ENCODE measurements at places on chromosomes 16 and 17.
A peak's percentile ranks its signal among the peaks of the same experiment; 100 is the strongest.

DNA sequence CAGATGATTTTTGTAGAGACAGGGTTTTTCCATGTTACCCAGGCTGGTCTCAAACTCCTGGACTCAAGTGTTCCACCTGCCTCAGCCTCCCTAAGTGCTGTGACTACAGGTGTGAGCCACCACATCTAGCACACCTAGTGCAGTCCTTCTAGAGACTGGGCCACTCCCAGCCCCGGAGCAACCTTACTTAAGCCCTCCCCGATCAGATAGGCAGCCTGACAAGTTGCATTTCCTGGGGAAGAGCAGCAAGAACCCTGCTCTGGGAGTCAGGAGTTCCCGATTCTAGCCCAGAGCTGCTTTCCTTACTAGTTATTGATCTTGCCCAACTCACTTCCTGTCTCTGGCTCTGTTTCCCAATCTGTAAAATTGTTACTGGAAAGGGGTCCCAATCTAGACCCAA lies 7.0 kb upstream of the NAGLU start:
- no peak for DNase-seq
- H3K4me3 ChIP-seq = no peak overlapping the region
- H3K27ac ChIP-seq = no peak overlapping the region
- H3K27me3 ChIP-seq = no peaks in the 10 kb centered on the region

- peak overlapping the region; percentile 96 for H3K27ac ChIP-seq
- H3K27me3 ChIP-seq = no peaks in the 10 kb centered on the region
- H3K36me3 ChIP-seq = peaks cover 18% of the 10 kb centered on the region
- peak overlapping the region; percentile 68 for H3K4me3 ChIP-seq
- H3K4me1 ChIP-seq = peaks cover 40% of the 10 kb centered on the region
- peak; percentile 86 for DNase-seq
Measured at GRCh38 chr17:28744972-28745785, 1.4 kb downstream of the TRAF4 start.

- H3K27ac ChIP-seq = no peak overlapping the region
- DNase-seq = no peak
- no peaks in the 10 kb centered on the region for H3K36me3 ChIP-seq
- no peak overlapping the region for H3K4me3 ChIP-seq
Measured at GRCh38 chr16:27164352-27164751, 39.0 kb upstream of the KDM8 start.

GRCh38 chr16:13077816-13078215 lies 176.4 kb downstream of the SHISA9 start:
- no peak for DNase-seq
- H3K4me1 ChIP-seq = no peaks in the 10 kb centered on the region
- H3K27me3 ChIP-seq = no peaks in the 10 kb centered on the region
- no peak overlapping the region for H3K4me3 ChIP-seq
- no peaks in the 10 kb centered on the region for H3K36me3 ChIP-seq

DNA sequence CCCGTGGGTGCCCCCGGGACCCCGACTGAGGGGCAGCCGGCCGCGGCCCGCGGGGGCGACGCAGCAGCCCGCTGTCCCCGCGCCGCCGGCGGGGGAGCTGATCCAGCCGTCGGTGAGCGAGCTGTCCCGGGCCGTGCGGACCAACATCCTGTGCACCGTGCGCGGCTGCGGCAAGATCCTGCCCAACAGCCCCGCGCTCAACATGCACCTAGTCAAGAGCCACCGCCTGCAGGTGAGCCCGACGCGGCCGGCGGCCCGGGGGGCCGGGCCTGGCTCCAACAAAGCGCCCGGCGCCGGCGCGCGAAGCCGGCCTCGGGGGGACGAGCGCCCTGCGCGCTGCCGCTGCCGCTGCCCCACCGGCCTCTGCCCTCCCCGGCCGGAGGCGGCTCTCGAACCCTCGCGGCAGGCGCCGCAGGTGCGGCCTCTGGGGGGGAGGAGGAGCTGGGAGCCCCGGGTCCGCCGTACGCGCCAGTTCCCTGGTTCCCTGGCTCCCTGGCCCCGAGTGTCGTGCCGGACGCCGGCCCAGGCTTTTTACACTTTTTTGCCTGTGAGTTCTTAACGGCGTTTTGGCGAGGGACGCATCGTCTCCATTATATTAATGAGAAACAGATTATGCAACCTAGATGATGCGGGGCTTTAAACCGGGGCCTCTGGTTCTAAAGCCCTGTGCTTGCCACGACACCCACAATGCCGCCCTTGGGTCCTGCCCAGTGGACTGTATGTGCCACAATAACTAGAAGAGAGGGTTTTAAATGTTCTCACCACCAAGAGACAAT lies 521 bp downstream of the ATMIN start:
- no peaks in the 10 kb centered on the region for H3K27me3 ChIP-seq
- H3K27ac ChIP-seq = peak overlapping the region; percentile 68
- DNase-seq = peak; percentile 48
- peak overlapping the region; percentile 69 for H3K4me3 ChIP-seq

GRCh38 chr16:86396901-86397311 lies 113.4 kb upstream of the FOXF1 start:
- no peak overlapping the region for H3K4me3 ChIP-seq
- DNase-seq = no peak
- no peaks in the 10 kb centered on the region for H3K27me3 ChIP-seq
- no peaks in the 10 kb centered on the region for H3K36me3 ChIP-seq
- no peak overlapping the region for H3K27ac ChIP-seq

DNA sequence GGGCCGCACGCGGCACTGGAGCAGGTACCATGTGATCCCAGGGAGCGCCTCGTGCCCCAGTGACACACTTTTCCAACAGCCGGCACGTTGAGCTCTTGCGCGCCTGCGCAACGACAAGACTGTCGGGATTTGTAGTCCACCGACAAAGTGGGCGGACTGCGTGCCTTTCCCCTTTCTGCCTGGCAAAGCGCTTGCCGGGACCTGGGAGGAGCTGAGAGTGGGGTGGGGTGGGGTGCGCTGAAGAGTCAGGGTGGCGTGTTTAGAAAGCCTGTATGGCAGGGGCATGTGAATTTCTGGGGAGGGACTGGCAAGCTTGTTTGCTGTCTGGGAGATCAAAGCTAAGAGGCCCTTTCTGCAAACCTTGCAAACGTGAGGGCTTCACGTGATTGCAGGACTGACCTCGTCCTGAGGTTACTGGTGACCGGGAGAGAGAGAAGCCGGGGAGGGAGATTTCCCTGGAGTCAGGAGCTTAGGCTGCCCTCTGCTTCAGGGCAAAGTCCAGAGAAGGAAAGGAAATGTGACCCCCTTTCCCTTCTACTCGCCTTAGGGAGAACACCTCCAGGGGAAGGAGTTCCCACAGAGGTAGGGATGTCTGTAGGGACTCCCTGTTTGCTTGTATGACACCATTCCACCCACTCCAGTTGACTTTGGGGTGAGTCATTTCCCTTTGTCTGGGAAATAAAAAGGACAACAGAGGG lies 429 bp upstream of the NR1D1 start:
- peak overlapping the region; percentile 59 for H3K4me3 ChIP-seq
- H3K36me3 ChIP-seq = no peaks in the 10 kb centered on the region
- H3K4me1 ChIP-seq = peaks cover 44% of the 10 kb centered on the region
- peak overlapping the region; percentile 92 for H3K27ac ChIP-seq
- peak; percentile 99 for DNase-seq

- H3K27ac ChIP-seq = no peak overlapping the region
- no peaks in the 10 kb centered on the region for H3K4me1 ChIP-seq
- H3K36me3 ChIP-seq = no peaks in the 10 kb centered on the region
- H3K27me3 ChIP-seq = no peaks in the 10 kb centered on the region
- H3K4me3 ChIP-seq = no peak overlapping the region
- no peak for DNase-seq
Measured at GRCh38 chr17:44651228-44651627, 5.0 kb upstream of the MEIOC start.

DNA sequence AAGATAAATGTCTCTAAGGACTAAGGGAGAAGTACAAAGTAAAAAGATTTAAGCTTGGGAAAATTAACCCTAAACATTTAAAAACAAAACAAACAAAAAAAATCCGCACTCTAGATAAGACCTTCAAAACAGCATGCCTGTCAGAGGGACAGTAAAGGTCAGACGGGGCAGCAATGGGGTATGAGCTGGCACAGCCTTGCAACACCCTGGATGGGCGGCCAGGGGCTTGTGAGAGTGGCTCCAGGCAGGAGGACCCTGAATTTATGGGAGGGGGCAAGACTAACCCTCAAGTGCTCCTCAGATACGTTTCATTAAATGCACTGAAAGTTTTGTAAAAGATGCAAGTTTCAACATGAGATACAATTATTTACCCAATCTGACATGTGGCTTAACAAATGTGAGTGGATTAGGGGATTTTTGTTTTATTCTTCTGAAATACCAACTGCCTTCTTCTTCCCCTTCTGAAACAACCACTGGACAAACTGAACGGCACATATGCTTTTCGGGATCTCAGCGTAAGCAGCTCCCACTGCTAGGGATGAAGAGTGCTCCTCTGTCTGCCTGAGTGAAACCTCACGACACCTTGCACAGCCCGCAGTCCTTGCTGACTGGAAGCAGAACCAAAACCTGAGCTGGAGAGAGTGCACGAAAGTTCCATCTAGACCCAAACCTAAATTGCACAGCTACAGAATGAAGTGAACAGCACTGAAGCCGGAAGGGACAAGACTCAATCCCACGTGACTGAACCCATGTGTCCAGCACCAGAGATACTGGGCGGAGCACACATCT lies 128.4 kb downstream of the ANKRD11 start:
- peaks cover 65% of the 10 kb centered on the region for H3K4me1 ChIP-seq
- H3K36me3 ChIP-seq = no peaks in the 10 kb centered on the region
- no peaks in the 10 kb centered on the region for H3K27me3 ChIP-seq
- H3K27ac ChIP-seq = peak overlapping the region; percentile 68

DNA sequence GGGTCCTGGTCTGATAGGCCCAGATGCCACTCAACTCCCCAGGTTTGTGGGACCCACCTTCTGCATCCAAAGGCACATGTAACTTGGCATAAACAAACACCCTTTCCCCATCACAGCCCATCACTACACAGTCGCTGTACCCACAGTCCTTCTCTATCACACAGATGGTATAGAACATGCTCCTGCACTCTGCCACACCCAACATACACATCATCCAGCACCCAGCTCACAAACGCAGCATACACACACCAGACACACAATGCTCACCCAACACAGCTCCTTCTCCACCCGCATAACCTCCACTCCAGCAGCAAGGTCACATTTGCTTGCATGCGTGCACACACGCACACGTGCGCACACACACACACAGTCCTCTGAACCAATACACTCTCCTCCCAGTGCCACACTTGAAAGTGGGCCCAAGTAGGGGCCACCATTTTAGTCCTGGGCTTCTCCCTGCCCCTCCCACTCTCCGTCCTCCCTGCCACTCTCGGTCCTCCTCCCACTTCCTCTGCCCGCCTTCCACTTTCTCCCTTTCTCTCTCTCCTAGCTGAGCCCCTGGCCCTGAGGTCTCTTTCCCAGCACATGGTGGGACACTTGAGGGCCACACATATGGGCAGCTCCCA lies 8.5 kb upstream of the TMEM92 start:
- no peak overlapping the region for H3K27ac ChIP-seq
- no peak overlapping the region for H3K4me3 ChIP-seq

- no peak overlapping the region for H3K4me3 ChIP-seq
- no peaks in the 10 kb centered on the region for H3K36me3 ChIP-seq
- H3K4me1 ChIP-seq = 0 out of 2 replicates have a peak, but pooled peaks cover 7% of the 10 kb centered on the region
Measured at GRCh38 chr17:63497708-63498483, 21.0 kb downstream of the ACE start.

- no peaks in the 10 kb centered on the region for H3K36me3 ChIP-seq
- H3K27me3 ChIP-seq = no peaks in the 10 kb centered on the region
- no peaks in the 10 kb centered on the region for H3K4me1 ChIP-seq
- H3K4me3 ChIP-seq = no peak overlapping the region
Measured at GRCh38 chr16:324451-325334, 27.8 kb downstream of the AXIN1 start.

DNA sequence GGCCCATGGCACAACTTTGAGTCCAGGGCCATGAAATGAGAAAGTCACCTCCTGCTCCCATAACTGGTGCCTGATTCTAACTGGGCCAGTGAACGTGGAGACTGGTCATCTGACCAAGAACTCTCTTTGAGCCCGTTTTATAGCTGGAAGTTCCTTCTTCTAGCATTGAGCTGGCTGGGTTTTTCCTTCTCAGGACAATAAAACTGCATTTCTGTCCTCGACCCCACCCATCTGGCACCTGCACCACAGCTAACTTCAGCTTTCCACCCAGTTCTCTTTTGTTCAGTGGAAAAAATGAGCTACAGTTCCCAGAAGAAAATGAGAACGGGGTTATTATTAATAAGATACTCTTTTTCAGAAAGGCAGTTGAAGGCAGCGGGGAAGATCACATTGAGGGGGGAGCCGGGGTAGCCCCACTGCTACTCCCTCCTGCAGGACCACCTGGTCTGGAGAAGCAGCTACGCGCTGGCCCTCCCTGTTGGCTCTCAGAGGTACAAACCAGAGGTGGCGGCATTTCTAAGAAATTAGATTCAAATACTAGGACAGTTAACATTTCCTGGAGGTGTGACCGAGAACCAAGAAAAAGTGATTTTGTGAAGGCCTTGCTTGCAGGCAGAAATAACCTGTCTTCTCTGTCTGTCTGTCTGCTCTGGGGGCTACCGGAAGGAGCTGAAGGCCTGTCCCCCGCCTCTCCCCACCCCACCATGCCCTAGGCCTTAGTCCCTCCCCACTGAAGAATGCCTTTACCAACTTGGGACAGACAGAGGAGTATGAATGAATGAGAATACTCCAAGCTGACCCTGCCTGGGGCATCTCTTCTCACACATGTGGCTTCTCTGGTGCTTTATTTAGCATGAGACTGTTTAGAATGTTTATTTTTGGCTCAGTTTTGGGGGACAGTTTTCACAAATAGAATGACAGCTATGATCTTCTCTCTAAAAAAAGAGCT lies 123.9 kb downstream of the XYLT1 start:
- H3K27ac ChIP-seq = no peak overlapping the region
- H3K36me3 ChIP-seq = no peaks in the 10 kb centered on the region
- H3K4me1 ChIP-seq = no peaks in the 10 kb centered on the region
- H3K27me3 ChIP-seq = no peaks in the 10 kb centered on the region

- no peaks in the 10 kb centered on the region for H3K27me3 ChIP-seq
- peaks cover 24% of the 10 kb centered on the region for H3K4me1 ChIP-seq
- no peak for DNase-seq
- H3K27ac ChIP-seq = no peak overlapping the region
Measured at GRCh38 chr17:40447148-40447644, 3.9 kb downstream of the IGFBP4 start.

DNA sequence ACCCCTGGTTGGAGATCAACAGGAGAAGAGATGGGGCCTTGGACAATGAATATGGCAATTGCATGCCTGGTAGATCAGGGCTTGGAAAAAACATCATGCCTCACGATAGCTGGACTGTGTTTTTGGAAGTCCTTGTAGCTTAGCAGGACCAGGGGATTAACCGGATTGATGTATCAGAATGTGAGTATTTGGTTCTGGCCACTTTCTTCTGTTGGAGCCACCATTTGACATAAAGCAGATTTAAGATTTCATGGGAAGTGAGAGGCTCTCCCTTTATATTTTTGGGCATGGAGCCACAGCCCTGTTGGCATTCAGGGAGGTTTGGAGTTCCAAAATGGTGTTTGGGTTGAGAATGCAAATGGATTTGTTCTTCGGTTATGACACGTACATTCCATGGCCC lies 424.7 kb upstream of the MAF start:
- DNase-seq = no peak
- H3K27ac ChIP-seq = no peak overlapping the region
- H3K36me3 ChIP-seq = no peaks in the 10 kb centered on the region
- H3K4me1 ChIP-seq = peaks cover 17% of the 10 kb centered on the region

Data from Caco-2 (cell line).